ENCODE measurements at places on chromosomes 4 and X.

- peak; percentile 53 for DNase-seq
These were observed 21.9 kb upstream of the SPON2 start for GRCh38 chr4:1194010-1194900.

DNA sequence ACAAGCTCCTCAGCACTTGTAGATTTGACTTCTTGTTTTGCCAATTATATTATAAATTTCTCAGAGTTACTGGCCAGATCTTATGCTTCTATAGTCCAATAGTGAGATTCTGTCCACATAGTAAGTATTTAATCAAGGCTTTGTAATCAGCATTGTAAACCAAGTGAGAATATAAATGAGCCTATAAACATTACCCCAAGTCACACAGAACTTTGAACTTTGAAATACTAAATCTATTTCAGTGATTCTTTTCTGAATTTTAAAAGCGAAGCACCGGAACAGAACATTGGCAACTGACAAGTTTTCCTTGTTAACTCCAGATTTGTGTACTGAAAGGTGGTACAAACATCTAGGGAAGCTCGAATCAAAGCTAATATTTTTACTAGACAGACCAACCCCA is 37.2 kb downstream of the PPM1K start:
- DNase-seq: no peak

DNA sequence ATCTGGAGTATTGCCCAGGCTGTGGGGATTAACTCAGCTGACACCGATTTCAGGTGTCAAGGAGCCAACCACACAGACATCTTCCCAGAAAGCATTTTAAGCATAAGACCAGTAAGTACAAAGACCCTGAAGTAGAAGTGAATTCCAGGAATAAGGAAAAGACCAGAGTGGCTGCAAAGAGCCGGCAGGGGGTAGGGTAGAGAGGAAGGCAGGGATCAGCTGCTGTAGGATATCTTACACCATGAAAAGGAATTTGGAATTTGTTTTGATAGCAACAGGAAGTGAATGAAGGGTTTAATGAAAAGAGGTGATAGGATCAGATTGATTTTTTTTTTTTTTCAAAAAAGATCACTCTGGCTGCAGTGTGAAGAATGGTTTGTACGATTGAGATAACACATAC is 113.6 kb upstream of the PPARGC1A start:
- no peak for DNase-seq

- no peak for DNase-seq
These were observed 32.2 kb downstream of the NFXL1 start for GRCh38 chr4:47882228-47882627.

- no peak for DNase-seq
These were observed 13.7 kb upstream of the TMPRSS11E start for GRCh38 chr4:68433582-68433981.

DNA sequence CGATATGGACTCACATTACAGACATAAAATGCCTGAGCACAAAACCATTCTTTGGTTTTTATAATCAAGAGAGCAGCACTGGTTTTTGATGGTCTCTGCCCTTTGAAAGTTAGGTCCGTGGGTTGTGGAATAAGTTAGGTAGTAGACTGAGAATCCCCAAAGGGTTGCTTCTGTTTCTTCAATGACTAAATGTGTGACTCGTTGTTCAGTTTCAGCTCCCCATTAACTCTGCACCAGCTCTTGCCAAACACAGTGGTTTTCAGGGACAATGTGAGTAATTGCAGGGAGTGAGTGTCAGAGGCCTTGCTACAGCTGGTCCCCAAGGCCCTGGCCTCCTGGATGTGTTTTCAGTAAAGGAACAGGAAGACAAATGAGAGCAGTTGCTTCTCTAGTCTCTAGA is 24.8 kb downstream of the SMIM20 start:
- peak; percentile 51 for DNase-seq
